ENCODE measurements at places on chromosomes 4 and X. TPM values are rescaled to one million over a fixed set of nuclear protein-coding genes. Genes with fewer than 3 reads are reported as not detected.

DNA sequence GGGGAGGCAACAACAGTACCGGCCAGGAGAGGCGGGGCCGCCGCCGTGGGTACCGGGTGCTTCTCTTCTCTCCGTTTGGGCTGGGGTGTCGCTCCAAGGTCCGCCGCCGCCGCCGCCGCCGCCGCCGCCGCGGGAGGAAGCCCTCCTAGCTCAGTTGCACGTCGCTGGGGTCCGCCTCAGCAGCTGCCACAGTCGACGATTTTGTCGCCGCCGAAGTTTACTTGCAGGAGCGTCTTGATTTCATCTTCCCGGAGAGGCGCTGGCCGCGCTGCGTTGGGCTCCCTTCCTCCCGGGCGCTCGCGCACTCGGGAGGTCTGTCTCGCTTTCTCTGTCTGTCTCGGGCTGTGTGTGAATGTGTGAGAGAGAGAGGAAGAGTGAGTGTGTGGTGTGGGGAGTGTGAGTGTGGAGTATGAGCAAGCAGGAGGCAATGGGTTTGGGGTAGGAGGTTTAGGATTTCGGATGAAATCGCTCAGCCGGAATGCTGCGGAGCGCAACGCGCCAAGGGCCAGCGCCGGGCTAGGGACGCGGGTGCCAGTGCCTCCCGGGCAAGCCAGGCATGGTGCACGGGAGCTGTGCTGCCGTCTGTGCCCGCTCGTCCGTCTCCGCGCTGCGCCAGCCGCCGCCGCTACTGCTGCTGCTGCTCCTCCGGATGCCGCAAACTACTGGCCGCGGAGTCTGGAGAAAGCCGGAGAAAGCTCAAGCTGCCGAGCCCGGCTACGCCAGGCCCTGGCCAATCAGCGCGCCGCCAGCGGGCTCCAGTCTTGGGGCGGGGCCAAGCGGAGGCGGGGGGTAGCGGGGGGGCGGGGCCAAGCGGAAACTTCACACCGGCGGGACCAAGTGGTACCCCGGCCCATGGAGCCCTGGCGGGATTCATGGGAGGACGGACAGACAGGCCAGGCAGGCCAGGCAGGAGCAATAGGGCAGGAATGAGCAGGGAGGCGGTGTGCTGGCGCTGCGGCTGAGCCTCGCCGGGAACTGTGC lies at the start of gene PCDH19:
Gene PCDH19 (minus strand): TSS at position 664 of the 981 bp plus-strand sequence. CDS start 1,676 bp downstream, outside the sequence.
- DNase-seq = peak; percentile 70

DNA sequence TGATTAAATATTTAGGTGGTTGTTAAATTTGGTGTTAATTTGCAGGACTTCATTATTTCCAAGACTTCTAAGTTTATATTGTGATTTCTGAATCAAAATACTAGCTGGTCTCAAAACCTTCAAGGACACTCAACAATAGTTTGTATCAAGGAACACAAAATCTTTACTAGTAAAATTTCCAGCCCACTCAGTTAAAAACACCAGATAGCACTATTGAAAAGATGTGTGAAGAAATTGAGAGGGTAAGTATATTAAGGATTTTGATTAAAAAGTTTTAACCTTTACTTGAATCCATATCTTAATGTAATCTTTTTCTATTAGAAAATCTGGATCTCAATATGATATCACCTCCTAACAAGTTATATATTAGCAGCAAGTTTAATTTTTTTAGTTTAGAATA lies 89.3 kb upstream of the UGT8 start:
- DNase-seq = no peak

TEC gene
- 8.3 TPM for total RNA-seq

DNA sequence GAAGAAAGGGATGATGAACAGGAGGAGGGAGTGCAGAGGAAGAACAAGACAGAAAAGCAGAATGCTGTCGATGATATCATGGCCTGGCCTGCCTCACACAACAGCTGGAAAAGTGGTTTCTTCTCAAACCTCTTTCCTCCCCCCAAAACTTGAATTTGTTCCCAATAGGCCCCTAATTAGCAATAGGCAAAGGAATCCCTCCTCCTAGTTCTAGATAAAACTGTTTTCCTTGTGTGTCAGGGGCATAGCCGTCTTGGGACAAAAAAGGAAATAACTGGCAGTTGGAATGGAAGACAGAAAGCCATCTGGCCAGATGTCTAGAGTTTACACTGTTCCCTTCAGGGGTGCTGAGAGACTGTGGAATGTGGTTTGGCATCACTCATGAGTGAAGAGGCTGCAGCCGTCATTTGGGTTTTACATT lies 177.8 kb upstream of the C1QTNF7 start:
- no peak for DNase-seq

DNA sequence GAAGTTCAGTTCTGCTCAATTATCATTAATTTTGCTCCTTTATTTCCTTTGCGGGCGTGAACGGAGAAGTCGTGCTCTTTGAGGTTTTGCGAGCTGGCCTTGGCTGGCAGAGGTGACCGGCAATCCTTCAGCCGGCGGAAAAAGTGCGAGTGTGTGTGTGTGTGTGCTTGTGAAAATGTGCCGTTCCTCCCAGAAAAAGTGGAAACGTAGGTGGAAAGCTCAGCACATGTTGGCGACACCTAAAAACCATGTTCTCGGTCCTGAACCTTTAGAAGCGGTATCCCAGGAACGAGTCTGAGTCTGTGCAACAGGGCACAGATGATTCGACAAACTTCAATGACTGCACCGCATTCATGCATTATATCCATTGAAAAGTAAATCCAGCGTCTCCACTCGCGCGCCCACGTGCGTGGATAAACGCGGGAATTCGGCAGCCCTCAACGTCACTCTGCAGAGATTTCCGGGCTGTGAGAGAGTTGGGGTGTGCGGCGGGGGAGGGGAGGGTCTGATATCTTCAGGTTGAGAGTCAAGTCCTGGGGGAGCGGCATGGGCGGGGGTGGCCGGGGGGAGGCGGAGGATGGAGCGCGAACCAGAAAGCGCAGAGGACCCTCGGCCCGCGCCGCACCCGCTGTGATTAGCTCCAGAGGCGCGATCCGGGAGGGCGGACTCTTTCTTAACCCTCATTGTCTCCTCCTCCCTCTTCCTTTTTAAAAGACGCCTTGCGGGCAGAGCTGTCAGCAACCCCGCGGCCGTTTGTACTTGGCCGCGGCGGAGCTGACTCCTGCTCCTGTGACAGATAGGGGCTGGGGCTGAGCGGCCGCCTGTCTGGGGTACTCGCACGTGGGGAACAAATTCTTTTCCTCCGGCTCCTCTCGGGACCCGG lies at the start of gene SHISA3:
Gene SHISA3 (plus strand): TSS at position 737 of the 883 bp plus-strand sequence. CDS start 569 bp downstream, outside the sequence.
- DNase-seq = peak; percentile 84

GRCh38 chr4:118758293-118758692 lies 73.1 kb downstream of the METTL14 start:
- no peak for DNase-seq

DNA sequence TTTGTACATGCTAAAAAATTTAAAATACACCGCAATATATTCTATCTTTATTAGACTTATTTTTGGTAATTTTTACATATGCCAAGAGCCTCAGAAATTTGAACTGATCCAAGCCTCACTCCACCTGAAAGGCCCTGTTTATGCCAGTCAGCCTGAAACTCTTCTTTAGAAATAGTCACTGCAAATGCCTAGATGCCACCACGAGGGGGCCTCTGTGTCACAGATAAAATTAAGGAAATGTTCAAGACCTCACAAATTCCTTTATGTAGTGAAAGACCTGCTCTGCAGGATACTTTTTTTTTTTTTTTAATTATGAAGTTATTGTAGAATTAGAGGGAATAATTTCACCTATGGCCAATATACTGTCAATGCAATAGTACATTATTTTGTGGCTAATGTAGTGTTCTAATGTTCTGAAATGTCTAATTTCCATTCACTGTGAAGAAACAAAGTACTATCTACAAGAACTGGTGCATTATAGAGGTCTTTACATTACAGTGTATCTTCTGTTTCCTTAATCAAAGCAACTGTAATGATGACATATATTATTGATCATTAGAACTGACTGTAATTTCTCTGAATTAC lies 69.8 kb downstream of the DTHD1 start:
- DNase-seq = peak; percentile 74

DNA sequence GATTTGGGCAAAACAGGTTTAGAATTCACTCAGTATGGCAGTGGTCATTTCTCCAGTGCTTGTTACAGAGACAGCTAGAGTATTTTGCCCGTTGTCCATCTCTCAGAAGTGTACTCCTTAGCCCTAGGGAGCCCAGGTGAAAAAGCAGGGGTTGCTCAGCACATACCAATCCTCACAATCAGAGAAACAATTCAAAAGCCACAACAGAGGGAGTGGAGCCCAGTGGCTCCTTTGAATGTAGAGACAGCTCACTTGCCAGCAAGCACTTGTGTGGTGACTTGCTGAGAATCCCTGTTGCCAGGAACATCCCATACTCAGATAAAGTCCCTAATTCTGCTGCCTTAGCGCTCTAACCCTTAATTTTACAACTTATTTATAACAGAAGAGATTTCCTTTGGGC lies 1488.3 kb downstream of the RPA4 start:
- DNase-seq = peak; percentile 28

- DNase-seq = no peak
Measured at GRCh38 chr4:19675172-19675811, 576.4 kb upstream of the SLIT2 start.

MAP3K15 gene
- total RNA-seq = 3.1 TPM

PGM2 gene
- total RNA-seq = 36.6 TPM

ENOX2 gene
- 7.3 TPM for total RNA-seq

DNA sequence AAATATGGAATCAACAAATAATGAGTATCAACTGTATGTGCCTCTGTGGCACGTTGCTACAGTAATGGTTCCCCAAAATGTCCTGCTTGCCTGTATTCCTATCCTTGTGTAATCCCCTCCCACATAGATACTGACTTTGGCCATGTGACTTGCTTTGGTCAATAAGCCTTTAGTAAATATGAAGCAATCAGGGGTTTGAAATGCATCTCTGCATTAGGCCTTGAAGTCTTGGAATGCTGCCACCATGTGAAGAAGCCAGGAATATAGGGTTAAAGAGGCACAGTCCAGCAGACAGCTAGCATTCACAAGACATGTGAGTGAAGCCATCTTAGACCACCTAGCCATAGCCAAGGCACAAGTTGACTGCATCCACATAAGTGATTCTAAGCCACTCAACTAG lies 190.9 kb downstream of the GABRB1 start:
- no peak for DNase-seq

GRCh38 chr4:129335818-129336217 lies 239.9 kb downstream of the C4orf33 start:
- no peak for DNase-seq

Data from GM23338 (cell line).